ENCODE measurements at places on chromosomes 5 and 9.

- DNase-seq: no peak
These were observed 103.6 kb upstream of the KLF9 start for GRCh38 chr9:70517926-70518610.

DNA sequence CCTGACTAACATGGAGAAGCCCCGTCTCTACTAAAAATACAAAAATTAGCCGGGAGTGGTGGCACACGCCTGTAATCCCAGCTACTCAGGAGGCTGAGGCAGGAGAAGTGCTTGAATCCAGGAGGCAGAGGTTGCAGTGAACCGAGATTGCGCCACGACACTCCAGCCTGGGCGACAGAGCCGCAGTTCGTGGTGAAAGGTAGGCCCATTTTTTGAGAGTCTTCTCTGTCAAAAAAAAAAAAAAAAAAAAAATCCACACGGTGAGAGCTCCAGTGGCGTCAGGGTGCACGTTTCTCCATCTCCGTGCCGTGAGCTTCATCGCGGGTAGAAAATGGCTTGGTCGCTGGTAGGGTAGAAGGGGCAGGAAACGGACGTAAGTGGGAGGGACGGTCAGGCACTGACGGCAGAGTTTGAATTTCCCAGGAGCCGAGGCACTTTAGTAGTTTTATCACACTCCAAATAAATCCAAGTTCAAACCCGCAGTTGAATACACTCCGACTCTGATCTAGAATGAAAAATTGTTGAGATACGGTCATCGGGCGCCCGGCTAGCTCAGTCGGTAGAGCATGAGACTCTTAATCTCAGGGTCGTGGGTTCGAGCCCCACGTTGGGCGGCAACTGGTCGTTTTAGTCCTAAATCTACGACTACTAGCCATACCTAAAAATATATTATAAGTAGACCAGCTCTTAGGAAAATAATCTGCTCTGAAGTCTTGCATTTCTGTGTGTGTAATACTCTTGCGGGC is 2.4 kb upstream of the TRIM7 start:
- no peak for DNase-seq

- DNase-seq: no peak
These were observed 614.2 kb upstream of the CLINT1 start for GRCh38 chr5:158473016-158473635.

DNA sequence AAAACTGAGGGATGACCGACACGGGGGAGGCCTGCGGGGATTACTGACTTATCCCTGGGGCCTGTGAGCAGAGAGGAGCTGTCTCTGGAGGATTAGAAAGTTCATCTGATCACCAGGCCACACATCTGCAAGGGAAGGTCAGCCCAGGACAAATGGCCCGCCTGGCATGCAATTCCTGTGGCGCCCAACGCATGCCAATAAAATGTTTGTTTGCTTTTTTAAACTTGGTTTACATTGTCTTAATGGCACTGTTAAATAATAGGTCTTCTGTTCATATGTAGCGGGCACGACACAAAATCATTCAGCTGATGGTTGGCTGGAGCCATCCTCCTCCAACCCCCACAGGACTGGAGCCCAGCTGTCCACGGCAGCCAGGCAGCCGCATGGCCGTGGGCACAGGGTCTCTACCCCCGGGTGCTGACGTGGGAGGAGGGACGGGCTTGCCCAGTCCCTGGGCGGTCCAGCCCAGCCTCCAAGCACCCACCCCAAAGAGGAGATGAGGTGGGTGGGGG is 41.0 kb upstream of the SLC12A7 start:
- DNase-seq: no peak

DNA sequence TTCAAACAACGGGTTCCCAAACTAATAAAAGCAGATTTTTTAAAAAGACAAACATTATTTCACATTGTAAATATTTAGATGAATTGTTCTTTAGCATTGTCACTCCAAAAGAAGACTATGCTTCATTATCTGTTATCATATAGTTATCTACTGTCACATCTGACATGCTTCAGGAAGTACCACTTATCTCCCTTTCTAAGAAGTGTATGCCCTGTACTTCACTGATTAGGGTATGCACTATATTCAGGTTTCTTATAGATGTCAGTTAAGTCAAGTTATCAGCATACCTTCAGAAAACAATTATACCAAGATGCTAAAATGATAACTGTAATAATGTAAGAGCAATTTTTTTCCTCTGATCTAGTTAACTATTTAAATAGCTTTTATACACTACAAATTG is 40.4 kb downstream of the LMBRD2 start:
- no peak for DNase-seq

- DNase-seq: no peak
These were observed 21.3 kb downstream of the C5orf58 start for GRCh38 chr5:170254056-170254455.

DNA sequence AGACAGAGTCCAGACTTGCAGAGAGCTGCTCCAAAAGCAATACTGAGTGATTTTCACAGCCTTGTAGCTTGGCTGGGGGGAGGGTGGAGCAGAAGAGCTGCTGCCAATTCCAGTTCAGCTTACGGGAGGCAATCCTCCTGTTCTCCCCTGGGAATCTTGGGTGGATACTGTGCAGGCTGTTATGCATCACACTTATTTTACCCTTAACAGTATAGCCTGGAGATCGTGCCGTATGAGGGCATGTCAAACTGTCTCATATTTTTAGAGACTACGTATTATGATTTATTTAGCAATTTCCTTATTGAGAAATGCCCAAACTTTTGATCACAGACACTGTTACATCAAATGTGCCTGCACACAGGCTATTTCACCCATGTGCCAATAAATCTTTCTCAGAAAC is 85.2 kb downstream of the BASP1 start:
- DNase-seq: peak; percentile 43

DNA sequence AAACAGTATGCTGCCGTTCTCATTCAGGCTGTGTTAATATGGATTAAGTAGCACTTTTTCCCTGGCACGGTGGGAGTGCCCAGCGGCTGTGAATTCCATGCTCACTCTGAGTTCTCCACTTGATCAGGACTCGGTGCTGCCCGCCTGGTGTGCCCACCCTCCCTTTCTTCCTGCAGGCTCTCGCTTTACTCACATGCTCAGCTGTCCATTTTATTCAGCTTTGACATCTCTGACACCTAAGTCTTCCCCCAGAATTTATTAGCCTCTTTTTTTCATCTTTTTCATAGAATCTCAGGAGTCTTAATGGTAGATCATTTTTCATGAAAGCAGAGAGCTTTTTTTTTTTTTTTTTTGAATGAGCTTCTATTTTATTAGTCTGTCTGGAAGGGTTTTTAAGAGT is 626.5 kb downstream of the IRX1 start:
- DNase-seq: no peak

GRCh38 chr5:59418808-59419207 is 474.7 kb downstream of the PDE4D start:
- no peak for DNase-seq

- DNase-seq: no peak
These were observed 39.9 kb upstream of the EEIG1 start for GRCh38 chr9:128020692-128021091.

- no peak for DNase-seq
These were observed 83.2 kb downstream of the TNC start for GRCh38 chr9:115034801-115035200.

- DNase-seq: no peak
These were observed 6.0 kb downstream of the RPL37 start for GRCh38 chr5:40828690-40829661.

DNA sequence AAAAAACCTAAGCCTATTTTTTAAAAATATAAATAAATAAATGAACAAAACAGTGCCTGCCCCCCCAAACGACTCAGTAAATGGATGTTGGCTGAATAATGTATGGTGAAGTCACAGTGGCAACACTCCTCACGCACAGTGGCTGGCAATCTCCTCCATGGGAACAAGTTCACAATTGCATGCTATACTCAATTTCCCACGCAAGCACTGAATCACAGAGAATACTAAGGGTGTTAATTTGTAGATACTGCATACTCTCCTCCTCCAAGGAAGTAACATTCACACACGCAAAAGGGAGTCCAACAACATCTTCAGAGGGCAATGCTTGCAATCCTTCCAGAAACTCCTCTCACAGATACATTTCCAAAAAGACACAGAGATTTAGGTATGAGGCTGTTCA is 47.5 kb downstream of the SERINC5 start:
- no peak for DNase-seq

- DNase-seq: no peak
These were observed 263.5 kb upstream of the PANK3 start for GRCh38 chr5:168842571-168843205.

- DNase-seq: no peak
These were observed 16.9 kb upstream of the ADRA1B start for GRCh38 chr5:159899067-159900049.

DNA sequence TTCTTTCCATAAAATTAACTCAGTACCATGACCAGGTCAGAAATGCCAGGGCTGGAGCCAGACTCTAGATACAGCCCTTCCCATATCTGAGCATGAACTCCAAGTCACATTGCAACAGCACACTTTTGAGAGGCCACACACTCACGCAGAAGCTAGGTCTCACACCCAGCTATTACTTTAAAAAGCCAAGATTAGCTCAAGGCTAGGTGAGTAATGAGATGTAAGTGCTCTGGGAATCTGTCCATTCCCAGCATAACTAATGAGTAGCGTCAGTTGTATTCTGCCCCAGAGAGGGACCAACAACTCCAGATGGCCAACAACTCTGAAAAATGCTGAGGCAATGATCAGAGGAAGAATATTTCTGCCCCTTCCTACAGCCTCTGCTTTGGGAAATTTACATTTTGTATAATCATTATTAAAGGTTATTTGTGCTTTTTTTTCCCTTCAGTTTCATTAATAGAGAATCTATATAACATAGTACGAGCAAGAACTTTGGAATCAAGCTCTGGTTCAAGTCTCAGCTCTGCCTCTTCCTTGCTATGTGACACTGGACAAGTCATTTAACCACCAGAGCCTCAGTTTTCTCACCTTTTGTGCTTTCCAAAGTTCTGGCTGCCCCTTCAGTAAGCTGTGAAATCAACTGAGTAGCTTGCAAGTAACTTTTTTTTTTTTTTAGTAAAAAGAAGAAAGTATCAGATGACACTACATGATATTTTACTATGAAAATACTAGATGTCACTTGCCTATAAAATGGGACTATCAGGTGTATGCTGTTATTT is 118.3 kb downstream of the NR6A1 start:
- no peak for DNase-seq

DNA sequence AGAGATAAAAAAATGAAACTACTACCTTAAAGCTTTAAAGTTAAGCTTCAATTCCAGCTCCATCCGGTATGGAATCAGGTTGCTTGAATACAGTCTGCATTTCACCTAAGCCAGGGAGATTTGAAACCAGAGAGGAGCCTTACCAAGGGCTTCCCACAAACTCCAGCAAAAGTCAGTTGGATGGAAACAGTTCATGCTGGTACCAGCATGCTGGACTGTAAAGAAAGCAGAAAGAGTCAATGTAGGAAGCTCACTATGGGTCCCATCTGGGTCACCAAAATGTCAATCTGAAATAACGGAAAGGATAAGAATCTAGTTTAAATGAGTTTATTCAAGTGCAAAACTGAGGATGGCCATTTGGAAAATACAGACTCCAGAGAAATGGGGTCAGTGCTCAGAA is 65.3 kb downstream of the CDO1 start:
- no peak for DNase-seq

- no peak for DNase-seq
These were observed 7.0 kb upstream of the SLC9A3 start for GRCh38 chr5:531101-531748.

DNA sequence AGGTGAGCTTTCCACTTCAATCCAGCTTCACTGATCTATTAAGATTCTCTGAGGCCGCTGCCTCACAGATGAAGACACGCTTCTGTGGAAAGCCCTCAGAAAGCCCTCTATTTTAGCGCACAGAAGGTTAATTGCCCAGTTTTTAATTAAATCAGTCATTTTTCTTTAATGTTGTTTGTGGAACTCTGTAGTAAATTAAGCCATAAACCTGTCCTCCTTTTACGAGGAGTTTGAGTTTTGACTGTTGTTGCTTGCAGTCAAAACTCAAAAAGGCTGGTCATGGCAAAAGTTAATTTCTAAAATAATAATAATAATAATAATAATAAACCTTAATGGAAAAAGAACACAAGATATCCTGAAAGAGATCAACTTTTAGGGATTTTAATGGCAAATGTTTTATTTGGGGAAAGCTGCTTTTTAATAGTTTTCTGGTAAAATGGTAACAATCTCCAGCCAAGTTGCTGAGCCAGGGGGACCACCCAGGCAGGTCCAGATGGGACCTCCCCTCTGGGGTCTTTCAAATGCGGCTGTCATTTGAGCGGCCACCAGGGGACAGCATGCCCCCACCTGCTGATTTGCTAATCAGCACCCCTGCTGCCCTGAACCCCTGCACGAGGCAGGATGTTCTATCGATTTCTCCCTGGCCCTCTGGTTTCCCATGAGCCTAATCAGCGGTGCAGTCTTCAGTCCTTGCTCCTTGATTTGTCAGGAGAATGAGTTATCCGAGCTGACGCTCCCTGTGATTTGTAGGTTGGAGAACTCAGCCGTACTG is 247.2 kb downstream of the FSTL4 start:
- no peak for DNase-seq

DNA sequence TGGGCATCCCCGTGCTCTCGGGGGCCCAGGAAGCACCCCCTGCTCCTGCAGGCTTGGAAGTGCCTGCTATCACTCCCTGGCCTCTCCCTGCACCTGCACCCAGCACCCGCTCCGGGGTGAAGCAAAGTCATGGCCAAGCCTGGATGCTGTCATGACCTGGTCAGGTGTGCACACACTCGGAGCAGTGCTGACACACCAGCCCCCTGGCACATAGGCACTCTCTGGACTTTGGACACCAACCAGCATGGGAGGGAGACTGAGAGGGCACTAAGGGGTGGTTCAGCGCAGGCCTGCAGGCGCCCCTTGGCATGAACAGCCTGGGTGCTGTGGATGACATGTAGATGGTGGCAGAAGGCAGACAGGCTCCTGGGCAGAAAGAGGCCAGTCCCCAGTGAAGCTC is 158.6 kb downstream of the GHR start:
- DNase-seq: no peak

GRCh38 chr9:16289639-16290038 is 580.8 kb downstream of the BNC2 start:
- DNase-seq: no peak

GRCh38 chr9:19471737-19472648 is 63.2 kb downstream of the ACER2 start:
- peak; percentile 43 for DNase-seq

DNA sequence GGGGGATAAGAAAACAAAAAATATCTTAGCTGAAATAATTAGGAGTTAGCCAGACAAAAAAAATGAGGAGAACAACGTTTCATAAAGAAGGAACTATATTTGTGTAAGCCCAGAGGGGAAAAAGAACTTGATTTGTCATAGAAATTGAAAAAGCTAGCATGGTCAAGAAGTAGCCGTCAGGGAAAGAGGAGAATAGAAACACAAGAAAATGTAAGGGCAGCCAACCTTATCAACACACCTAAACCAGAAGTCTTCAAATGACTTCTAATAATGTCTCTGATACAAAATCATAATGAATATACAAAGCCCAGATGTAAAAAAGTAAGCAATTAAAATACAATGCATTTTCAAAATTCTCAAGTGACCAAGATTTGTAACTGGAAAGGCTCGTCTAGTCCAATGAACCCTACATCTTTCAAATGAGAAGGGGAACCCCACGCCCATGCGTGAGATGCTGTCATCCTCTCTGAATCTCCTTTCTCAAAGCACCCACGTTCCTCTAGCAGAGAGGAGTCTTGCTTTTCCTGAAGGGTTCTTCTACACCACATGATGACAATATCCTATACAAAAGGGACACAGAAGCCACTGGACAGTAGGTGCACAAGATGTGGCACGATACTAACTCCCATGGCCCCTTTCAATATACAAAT is 103.7 kb downstream of the ARL15 start:
- no peak for DNase-seq
